ENCODE measurements at places on chromosomes 4 and X.

DNA sequence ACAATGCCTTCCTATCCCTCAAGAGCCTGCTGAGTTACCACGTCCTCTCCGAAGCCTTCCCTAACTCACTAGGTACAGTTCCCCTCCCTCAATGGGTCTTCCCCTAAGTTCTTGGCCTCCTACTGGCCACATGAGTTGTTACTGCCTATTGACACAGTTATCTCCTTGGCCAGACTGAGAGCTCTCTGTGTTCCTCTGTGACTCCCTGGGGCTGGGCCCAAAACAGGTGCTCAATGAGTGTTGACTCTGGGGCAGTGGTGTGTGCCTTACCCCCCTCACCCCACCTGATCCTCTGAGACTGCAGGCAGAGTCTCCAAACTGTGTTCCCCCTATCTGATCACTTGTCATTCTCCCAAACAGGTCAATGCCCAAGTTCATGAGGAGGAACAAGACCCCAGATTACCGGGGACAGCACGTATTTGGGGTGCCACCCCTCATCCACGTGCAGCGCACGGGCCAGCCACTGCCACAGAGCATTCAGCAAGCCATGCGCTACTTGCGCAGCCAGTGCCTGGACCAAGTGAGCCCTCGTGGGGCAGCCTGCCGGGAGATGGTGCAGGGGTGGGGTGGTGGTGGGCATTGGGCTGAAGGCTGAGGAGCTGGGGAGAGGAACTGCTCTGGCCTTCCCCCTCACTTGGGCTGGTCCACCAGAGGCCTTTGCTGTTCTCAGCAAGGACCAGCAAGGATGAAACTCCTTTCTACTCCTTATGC is 72.6 kb downstream of the STARD8 start:
- no peak for DNase-seq

- no peak for DNase-seq
These were observed 30.6 kb upstream of the PLAC1 start for GRCh38 chrX:134688839-134689238.

- DNase-seq, result no peak
These were observed 33.3 kb upstream of the FAM47C start for GRCh38 chrX:36974911-36975310.

- no peak for DNase-seq
These were observed 902.1 kb upstream of the LCORL start for GRCh38 chr4:18923496-18924161.

DNA sequence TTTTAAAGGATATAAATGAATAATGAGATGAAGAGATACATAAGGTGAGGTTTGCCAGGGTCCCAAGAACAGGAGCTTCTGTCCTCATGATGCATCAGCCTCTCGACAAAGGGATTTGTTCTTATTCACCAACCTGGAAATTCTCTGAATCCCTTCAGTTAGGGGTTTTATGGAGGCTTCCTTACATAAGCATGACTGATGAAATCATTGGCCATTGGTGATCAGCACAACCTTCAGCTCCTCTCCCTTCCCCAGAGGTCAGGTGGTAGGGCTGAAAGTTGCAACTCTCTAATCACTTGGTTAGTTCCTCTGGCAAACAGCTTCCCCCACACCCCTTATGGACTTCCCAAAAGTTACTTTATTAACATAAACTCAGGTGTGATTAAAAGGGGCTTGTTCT is 222.0 kb downstream of the SPRY1 start:
- DNase-seq, result no peak

DNA sequence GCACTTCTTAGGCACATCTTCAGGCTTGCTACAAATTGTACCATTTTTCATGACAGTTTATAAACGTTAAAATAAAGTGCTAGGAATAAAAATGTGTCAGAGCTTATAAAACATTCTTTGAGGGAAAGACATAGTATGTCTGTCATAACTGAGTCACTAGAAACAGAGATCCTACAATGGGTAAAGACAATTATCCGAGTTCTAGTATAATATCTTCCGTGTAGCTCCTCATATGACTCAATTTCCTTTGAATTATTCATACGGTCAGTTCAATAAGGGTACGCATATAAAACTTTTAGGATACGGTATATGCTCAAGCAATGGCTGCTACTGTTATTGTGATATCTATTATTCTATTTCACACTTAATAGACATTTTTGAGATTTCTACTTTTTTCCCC is 349.1 kb downstream of the PCDH10 start:
- DNase-seq, result no peak

DNA sequence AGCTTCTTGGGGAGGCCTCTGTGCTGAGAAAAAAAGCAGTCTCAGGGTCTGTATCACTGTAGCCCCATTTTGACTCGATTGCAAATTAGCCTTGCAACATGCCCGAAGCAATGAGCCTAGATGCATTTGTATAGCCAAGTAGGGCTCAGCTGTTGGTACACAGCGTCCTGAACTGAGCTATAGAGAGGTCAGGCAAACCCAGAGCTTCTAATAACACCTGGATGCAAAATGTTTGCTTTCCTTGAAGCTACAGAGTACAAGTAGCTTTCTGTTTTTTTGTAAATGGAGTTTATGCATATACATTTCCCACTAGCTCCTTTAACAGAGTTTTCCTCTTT is 87.8 kb downstream of the PLAC1 start:
- no peak for DNase-seq

DNA sequence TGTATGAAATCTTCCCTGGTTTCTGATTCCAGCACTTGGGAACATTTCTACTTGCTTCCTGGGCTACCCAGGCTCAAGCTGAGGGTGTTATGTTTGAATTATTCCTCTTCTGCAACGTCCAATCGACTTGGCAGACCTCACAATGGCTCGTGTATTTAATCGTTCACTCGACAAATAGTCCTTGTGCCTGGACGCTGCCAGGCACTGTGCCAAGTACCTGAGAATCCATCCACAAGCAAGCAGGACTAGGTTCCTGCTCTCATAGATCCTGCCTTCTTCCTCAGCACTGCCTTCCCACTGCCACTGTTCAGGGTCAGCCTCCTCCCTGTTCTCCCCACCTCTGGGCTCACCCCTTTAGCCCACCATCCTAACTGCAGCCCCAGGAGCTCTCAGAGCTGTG is 113.3 kb downstream of the EFNB1 start:
- no peak for DNase-seq

DNA sequence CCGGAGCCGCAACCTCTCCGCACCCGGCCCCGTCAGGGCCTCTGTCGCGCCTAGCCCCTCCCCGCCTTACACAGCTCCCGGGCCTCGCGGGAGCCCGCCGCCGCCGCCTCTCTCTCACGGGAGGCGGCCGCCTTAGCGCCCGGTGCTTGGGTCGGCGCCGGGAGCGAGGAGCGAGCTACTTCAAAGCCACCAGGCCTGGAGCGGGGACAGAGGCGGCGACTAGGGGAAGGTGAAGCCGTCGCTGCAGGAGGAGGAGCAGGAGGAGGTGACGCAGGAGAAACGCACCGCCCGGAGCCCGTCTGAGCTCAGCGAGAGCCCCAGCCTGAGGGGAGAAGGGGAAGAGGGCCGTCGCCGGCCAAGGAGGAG is 250 bp downstream of the USP9X start:
- peak; percentile 62 for DNase-seq

GRCh38 chr4:32025851-32026459 is 1305.8 kb downstream of the PCDH7 start:
- no peak for DNase-seq

DNA sequence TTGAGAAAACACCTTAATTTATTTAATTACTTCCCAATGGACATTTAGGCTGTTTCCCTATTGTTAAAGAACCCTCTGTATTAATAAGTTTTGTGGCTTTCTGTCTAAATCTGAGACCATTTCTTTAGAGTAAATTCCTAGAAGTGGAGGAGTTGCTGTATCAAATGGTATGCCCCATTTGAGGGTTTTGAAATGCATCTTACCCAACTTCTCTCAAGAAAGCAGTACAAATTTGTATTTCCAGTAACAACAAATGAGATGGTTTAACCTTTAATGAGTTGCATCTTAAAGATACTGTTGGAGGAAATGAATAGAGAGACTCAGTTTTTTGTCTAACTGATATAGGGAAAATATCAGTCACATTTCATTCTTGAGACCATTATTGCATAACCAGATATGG is 70.5 kb upstream of the CBLL2 start:
- no peak for DNase-seq

GRCh38 chr4:173160871-173161270 is 7.7 kb upstream of the GALNT7 start:
- no peak for DNase-seq

- no peak for DNase-seq
These were observed 138.9 kb downstream of the BCOR start for GRCh38 chrX:39958850-39959249.

- no peak for DNase-seq
These were observed 28.2 kb downstream of the NHS start for GRCh38 chrX:17403189-17403691.

- no peak for DNase-seq
These were observed 313.2 kb downstream of the RAPGEF2 start for GRCh38 chr4:159416073-159416472.

DNA sequence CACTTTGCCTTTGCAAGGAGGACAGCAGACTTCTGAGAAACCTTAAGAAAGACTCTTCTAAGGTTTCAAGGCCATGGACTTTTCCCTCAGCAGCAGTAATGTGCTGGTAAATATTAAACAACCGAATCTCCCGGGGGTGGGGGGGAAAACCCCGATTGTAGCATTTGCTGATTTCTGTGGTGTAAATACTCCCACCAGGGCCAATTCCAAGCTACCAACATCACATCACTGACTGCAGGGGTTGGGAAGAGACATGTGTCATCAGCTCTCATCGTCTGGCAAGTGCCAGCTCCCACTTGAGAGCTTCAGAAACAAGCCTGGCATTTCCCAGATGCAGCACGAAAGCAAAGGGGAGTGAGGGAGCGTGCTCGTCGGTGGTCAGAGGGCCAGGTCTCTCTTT is 101.2 kb downstream of the BCOR start:
- no peak for DNase-seq

DNA sequence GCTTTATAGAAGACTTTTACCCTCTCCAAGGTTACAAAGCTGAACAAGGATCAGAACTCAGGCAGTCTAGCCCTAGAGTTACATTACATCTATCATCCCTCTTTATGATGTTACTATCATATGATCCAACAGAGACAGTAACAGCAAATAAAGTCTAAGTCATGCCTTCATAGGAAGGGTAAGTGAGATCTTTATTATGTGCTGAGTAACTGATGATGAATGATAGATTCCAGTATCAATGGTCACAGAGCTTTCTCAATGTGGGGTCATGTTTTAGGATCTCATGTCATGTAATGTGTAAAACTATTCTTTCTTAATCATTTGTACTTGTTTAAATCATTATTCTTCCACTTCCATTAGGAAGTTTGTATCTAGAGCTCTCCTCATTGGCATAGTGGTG is 22.8 kb downstream of the ELOVL6 start:
- no peak for DNase-seq

DNA sequence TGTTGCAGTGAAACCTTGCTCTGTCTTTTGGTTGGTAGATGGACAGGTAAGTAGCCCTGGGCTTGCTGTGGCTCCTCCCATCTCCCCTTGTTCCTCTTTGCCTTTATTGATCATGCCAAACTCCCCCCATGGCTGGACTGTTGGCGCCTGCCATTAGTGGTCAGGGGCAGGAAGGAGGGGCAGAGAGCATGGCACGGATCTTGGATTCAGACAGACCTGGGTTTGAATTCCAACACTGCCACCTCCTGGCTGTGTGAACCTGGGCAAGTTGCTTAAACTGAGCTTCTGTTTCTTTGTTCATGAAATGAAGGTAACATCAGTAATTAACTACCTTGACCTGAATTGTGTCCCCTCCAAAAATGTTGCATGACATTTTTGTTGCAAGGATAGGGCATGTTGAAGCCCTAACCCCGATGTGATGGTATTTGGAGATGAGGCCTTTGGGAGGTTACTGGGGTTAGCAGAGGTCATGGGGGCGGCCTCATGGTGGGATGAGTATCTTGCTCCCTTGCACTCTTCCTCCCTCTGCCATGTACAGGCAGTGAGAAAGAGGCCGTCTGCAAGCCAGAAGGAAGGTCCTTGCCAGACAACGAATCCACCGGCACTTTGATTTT is 6.0 kb downstream of the SLC2A9 start:
- peak; percentile 45 for DNase-seq

Measured in stimulated activated naive CD8-positive, alpha-beta T cell treated with anti-CD3 and anti-CD28 coated beads, Interleukin-15, amount 100 ng/mL, for 72 hours (primary cell).